ENCODE measurements at places on chromosomes 3 and 15. TPM values are rescaled to one million over a fixed set of nuclear protein-coding genes. Genes with fewer than 3 reads are reported as not detected.

DNA sequence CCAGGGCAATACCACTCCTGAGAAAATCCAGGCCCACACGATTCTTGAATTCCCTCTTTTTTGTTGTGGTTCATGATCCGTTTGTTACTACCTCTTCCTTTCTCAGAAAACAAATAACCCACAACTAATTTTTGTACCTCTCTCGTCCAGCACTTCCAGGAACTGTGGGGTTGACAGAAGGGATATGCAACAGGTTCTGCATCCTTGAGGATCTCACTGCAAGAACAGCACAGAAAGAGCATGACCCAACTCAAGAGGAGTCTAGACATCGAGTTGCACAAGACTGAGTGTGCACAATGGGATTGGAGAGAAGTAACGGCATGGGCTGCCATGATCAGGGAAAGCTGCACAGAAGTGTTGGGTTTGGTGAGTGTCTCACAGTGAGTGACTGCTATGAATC is 533.3 kb downstream of the SOX2 start:
- DNase-seq, result no peak

DNA sequence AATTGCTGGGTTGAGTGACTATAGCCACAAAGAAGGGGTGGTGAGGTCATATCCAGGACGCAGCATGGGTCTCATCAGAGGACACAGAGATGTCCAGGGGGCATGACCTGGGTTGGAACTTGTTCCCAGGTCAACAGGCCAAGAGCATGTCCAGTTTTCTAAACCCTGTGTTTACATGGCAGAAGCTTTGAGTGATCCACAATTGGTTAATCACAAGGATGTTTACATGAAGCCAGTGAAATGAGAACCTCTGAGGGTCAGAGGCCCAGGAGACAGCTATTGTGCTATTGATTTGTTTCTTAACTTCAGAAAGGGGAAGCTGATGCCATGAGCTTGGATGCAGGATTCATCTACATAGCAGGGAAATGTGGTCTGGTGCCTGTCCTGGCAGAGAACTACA is 42.2 kb upstream of the TOPBP1 start:
- DNase-seq, result no peak

GRCh38 chr3:89184151-89184995 is 77.0 kb downstream of the EPHA3 start:
- peak; percentile 35 for DNase-seq

DNA sequence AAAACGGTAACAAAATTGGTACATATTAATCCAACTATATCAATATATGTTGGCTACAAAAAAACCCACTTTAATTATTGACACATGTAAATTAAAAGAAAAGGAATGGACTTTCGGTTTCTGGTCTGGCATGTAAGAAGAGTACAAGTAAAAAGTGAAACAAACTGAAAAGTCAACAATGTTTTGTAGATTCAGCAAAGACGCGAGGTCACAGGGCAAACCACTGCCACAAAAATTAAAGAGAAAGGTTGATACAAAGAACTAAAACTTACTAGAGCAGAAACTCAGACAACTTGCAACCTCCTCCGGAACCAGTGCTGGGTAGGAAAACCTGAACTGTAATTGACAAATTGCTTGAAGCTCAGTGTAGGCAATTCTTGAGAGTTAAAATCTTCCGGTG is 110.6 kb upstream of the ARPP21 start:
- no peak for DNase-seq

DNA sequence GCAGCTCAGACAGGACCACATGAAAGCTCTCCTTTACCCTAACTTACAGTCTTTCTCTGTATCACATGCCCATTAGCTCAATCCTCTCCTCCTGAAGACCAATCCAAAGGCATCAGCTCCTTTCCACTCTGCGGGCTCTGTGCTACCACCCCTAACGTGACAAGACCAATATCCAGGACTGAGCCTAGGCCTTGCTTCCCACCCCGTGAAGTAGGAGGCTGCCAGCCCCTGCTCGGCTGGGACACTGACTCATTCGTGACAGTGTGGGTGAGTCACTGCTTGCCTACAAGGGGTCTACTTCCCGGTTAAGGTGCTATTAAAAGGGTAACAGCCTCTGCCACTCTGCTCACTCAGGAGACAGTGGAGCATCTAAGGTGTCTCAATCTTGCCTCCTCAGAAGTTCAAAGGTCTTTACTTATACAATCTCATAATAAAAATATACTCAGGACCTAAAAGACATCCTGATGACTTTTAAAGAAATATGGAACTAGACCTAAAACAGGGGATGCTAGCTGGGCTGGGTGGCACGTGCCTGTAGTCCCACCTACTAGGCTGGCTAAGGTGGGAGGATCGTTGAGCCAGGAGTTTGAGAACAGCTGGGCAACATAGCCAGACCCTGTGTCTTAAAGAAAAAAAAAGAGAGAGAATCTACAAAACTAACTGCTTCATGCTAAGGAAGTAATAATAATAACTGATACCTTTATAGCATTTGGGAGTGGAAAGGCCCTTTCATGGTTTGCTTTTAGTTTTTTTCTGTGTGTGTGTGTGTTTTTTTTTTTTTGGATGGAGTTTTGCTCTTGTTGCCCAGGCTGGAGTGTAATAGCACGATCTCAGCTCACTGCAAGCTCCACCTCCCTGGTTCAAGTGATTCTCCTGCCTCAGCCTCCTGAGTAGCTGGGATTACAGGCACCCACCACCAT is 55.0 kb downstream of the TMEM44 start:
- DNase-seq, result peak; percentile 96

DNA sequence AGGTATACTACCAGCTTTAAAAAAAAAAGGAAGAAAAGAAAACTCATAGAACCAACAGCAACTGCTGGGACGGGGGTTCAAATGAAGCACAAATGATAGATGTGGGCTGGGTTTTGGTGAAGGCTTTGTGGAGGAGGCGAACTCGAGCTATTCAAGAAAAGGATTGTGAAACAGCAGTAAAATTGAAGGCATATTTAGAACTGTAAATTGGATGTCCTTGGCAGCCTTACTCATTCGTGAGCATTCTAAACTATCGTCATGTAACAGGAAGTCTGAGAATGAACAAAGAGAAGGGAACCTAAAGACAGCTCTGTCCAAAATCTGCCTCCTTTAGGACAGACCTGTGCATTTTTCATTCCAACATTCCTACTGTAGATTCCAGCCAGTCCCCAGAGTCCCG is 97.8 kb downstream of the LARS2 start:
- DNase-seq, result no peak

DNA sequence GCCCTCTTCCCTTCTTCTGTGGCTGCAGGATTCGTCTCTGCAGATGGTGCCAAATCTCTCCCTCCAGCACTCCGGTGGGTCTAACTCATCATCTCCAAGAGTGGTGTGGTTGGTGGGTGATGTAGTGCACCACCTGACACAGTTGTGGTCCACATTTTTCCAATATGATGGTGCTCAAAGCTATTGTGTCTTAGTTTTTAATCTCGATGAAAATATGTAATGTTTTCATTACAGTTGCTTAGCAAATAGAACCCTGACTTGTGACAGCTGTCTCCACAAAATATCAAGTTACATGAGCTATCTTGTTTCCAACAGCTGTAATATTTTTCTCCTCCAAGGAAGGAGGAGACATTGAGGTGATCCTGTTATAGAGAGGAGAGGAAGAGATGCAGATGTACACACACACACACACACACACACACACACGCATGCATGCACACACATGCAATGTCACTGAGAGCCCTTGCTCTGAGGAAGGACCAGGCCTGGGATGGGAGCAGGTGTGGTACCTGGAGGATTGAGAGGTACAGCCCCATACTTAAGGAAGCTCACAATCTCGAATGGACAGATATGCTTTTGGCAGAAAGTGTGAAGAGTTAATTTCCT is 15.7 kb upstream of the ESYT3 start:
- no peak for DNase-seq

GRCh38 chr15:75727031-75727531 is 14.4 kb upstream of the CSPG4 start:
- no peak for DNase-seq

DNA sequence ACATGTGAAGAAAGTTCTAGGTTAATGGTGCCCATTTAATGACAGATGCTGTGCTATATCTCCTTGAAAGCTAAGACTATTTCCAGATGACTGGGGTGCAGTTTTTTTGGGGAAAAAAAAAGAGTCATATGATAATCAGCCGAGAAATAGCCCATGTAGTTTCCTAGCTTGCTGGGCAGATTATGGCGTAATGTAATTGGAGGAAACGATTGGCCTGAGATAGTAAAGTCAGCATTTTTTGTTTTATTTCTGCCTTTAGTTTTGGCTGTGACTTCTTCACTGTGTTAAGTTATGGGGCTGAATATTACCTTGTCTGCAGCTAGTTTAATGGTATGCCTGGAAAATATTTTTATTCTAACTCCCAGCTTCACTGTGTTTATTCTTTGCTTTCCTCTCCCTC is 24.0 kb downstream of the PDHB start:
- no peak for DNase-seq

- no peak for DNase-seq
Observed at GRCh38 chr15:39453620-39454019, 127.3 kb upstream of the THBS1 start.

DNA sequence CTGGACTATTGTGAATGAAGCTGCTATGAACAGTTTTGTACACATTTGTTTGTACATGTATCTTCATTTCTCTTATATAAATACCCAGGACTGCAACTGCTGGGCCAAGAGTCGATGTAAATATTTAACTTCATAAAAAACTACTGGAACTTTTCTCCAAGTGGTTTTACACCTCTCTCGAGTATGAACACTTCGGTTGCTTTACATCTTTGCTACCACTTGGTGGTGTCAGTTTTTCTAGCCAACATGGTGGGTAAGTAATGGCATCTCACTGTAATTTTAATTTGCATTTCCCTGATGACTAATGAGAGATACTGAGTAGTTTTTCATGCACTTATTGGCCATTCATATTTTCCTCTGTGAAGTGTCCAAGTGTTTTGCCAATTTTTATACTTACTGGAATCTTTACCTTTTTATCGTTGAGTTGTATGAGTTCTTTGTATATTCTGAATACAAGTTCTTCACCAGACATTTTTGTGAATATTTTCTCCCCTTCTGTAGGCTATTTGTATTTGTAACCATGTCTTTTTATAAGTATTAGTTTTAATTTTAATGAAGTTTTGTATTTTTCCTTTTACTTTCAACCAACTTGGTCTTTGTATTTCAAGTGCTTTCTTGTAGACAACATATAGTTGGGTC is 44.4 kb downstream of the PCOLCE2 start:
- DNase-seq, result peak; percentile 64

The CEMIP gene
- total RNA-seq, result 1.1 TPM

The HYAL1 gene
- total RNA-seq, result 0.72 TPM

The RPL4 gene
- total RNA-seq, result 5,469 TPM

Measured in RPMI7951 (cell line).